ENCODE measurements at places on chromosomes 11 and 22.

DNA sequence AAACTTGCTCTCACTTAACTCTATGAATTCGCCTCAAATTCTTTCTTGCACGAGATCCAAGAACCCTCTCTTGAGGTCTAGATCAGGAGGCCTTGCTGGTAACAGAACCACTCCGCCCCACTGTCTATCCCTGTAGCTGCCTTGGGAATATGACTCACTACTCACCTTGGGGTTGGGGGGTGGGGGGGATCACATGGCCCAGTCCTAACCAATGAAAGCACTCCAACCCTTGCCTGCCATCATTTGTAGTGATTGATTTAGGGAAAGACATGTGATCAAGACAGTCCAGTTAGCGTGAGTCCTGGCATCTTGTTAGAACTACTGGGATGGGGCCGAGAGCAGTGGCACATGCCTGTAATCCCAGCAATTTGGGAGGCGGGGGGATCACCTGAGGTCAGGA, 4.8 kb upstream of the MRTFA start:
- DNase-seq: no peak

- DNase-seq: no peak
These were observed 5.7 kb downstream of the SMTN start for GRCh38 chr22:31086703-31087330.

DNA sequence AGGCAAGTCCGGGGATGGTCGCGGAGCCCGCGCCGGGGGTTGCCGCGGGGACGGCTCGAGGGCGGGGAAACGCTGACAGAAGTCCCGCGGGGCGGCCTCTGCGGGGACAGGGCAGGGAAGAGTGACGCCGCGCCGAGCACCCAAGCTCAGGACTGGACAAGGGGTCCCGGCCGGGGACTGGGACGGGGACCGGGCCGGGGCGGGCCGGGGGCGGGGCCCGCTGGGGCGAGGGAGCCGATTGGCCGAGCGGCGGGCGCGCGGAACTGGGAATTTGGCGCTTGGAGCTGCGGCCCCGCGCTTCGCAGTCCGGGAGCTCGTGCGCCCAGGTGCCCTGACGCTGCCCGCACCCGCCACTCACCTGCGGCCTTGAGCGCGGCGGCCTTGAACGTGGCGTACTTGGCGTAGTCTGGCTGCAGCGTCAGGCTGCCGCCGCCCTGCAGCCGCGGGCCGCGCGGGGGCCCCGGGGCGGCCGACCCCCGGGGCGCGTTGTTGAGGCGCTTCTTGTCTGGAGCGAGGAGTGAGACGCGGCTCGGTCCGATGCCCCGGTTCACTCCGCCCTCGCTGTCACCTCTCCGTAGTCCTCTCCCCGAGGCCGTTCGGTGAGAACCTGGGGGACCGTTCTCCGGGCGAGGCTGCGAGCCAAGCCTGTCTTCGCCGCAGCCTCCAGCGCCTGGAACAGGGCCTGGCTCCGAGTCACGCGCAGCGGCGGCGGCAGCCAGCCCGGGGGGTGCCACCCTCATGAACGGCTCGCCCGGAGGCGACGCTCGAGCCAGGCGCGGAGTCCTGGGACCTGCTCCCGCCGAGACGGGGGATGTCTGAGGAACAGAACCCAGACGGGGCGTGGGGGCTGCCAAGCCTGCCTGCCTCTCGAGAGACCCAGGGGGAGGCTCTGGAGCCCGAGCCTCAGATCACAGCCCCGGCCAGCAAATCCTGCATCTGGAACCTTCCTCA, 4.5 kb downstream of the SHISA8 start:
- no peak for DNase-seq

DNA sequence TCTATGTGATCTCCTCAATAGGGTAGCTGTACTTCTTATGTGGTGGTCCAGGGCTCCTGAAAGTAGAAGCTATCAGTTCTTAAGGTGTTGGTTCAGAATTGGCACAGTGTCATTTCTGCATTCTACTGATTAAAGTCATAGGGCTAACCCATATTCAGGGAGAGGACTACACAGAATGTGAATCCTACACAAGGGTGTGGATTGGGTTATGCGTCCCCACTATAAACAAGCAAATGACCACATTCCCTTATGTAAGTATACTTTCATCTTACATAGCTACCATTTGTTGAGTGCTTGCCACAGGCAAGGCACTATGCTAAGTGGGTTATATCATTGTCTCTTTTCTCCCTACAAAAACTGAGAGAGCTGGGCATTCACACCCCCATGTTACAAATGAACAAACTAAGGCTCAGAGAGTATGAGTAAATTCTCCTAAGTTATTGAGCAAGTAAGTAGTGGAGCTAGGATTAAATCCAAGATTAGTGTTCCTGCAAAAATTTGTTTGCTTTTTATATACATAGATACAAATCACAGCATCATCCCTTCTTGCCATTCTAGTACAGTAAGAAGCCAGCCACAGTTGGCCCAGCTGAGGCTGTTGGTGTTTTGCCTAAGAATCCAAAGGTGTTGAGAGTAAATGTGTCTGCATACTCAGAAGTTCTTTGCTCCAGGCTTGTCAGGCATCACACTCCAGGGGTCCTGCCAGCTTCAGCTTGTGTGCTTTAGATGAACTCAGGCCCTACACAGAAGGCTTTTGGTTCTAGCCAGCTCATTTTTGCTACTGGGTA, 157.8 kb downstream of the KIF18A start:
- DNase-seq: no peak

DNA sequence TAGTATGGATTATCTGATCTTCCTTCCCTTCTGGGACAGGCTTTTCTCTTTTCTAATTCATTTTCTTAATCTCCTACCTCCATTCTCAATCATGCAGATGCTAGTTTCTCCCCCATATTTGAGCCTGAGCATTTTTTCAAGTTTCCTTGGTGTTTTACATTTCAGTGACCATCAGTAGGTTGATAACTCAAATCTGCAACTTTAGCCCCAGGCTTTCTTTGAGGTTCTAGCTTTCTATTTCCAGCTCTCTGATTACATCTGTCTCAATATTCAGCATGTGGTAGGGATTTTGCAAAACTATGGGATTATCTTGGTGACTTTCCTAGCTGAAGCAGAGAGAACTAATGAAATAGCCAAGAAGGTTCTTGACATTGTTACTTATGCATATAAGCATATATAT, 67.8 kb downstream of the ARHGEF12 start:
- no peak for DNase-seq

GRCh38 chr22:41840216-41840615, 7.3 kb downstream of the SREBF2 start:
- no peak for DNase-seq

- DNase-seq: no peak
These were observed 82.6 kb downstream of the LDLRAD3 start for GRCh38 chr11:36026315-36026968.

DNA sequence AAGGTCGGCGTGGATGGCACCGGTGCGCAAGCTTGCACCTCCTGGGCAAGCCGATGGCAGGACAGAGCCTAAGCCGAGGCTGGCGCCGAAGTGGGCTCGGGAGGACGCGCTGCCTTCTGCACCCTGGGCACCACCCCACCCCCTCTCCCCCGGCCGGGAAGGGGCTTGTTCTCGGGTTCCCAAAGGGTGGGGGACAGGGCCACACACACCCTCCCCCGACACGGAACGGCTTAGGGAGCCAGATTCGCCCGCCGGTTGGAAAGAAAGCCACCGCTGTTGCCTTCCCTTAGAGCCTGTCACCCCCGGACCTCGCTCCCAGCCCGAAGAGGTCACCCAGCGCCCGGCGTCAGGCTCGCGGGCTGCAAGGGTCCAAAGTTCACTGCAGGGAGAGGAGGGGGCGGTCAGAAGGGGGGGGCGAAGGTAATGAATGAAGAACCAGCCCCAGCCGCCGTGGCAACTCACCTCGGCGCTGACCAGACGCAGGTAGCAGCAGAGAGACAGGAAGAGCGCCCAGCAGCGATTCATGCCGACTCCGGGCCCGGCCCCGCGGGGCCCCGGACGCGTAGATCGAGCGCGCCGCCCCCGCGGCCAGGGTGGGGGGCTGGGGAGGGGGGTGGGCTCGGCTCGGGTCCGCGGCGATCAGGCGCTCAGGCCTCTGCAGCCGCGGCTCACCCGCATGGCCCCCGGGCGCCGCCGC, 1.2 kb downstream of the PDGFB start:
- DNase-seq: no peak

DNA sequence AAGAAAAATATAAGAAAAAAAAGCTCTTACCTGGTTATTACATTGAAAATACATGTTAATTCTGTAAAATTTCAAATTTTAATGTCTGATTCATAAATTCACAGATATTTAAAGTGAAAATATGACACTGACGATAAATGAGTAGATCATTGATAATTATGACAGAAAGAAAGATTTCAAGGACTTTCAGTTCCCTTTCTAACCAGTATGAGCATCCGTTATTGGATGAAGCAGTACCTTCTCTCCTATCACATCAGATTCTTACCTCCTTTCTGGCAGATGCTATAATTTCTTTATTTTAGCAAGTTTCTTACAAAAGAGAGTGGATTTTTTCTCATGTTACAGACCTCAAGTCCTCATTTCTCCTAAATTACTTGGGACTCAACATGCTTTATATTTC, 847.3 kb downstream of the JRKL start:
- no peak for DNase-seq

Data from stimulated activated CD8-positive, alpha-beta memory T cell treated with anti-CD3 and anti-CD28 coated beads, Interleukin-4, amount 100 ng/mL, for 1 hour (primary cell).